ENCODE measurements at places on chromosomes 13 and 19.

GRCh38 chr19:17821190-17821589 lies at the start of gene INSL3:
Gene INSL3, minus strand, starts transcription at chr19:17821519. Its CDS starts 13 bp downstream, at chr19:17821506.
- no peak for DNase-seq

- no peak for DNase-seq
Measured at GRCh38 chr19:901216-902092, 8.2 kb downstream of the RNU6-9 start.

- DNase-seq: no peak
Measured at GRCh38 chr19:36081385-36081784, 26.7 kb downstream of the WDR62 start.

DNA sequence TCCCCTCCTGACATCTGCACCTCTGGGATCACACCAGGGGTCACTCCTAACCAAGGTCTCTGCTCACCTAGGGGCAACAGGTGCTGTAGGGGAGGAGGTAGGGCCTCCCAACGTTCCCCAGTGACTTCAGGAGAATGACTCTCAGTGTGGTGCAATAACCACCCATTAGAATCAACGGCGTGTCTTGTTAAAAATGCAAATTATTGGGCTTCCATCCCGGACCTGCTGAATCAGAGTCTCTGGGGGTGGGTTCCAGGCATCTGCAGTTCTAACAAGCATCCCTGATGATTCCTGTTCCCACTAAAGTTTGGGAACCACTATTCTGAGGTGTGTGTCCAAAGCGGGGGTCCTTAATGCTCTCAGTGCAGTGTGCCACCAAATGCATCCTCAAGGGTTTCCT lies 84.6 kb downstream of the CRYL1 start:
- no peak for DNase-seq
